ENCODE measurements at places on chromosomes 2 and 18. TPM values are rescaled to one million over a fixed set of nuclear protein-coding genes. Genes with fewer than 3 reads are reported as not detected.

GRCh38 chr2:18475884-18476283, 84.6 kb downstream of the RDH14 start:
- H3K4me3 ChIP-seq: no peak overlapping the region
- no peak for DNase-seq

The NEURL3 gene
- 0.40 TPM for total RNA-seq

- H3K4me3 ChIP-seq: no peak overlapping the region
- H3K4me1 ChIP-seq: peaks cover 12% of the 10 kb centered on the region
- no peaks in the 10 kb centered on the region for H3K27me3 ChIP-seq
- no peak for DNase-seq
These were observed 4.6 kb downstream of the CDCA7 start for GRCh38 chr2:173359231-173359630.

The UGT1A4 gene
- not detected for total RNA-seq

The CPO gene
- not detected for total RNA-seq

DNA sequence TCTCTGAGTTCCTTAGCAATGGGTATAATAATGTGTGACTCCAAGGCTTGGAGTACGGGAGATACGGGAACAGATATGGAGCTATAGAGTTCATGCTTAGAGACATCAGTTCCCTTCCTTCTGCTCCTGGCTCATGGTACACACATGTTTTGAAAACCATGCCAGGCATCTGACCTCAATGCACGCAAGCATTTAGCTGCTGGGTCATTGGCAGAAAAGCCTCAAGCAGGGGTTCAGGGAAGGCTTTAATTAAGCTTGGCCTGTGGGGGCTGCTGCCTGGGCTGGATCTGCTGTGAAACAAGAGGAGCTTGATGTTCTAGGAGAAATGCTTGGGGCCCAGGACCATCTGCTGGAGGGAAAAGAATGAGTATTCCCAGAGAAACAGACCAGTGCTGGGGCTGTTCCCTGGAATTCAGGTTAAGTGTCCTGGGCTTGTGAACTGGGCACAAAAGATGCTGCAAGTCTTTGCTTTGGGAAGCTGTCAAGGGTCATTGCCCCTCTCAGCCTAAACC, 3.2 kb downstream of the ALLC start:
- DNase-seq: no peak
- H3K4me3 ChIP-seq: no peak overlapping the region
- H3K4me1 ChIP-seq: no peaks in the 10 kb centered on the region

DNA sequence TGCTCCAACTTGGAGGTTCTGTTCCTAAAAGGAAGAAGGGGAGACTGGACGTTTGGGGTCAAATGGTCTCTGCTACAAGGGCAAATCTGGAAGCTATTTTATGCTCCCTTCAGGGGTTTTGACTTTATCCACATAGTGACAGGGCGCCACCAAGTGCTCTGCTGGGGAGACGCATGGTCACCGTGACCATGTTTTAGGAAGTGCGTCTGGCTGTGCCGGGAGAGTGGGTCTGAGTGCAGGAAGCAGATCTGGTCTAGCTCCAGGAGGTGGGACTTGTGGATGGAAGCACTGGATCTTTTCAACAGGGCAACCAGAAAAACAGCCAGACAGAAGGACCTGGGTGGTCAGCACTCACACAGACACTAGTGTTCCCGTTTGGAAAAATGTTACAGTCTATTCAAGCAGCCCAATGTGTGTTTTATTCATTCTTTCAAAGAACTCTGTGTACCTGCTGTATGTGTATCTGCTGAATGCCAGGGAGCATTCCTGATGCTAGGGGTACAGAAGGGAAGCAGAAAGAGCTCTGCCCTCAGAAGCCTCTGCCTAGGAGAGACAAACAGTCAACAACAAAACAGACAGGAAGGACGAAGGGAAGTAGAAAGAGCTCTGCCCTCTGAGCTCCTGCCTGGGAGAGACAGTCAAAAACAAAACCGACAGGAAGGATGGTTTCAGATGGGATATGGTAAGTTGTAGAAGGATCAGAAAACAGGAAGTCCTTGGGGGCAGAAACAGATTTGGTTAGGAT, 14.3 kb downstream of the IMPA2 start:
- DNase-seq: peak; percentile 81
- H3K4me3 ChIP-seq: peak overlapping the region; percentile 37
- H3K27me3 ChIP-seq: no peaks in the 10 kb centered on the region
- peak overlapping the region; percentile 89 for H3K27ac ChIP-seq

Measured in PC-3 (cell line).